ENCODE measurements at places on chromosomes 1 and 21.

DNA sequence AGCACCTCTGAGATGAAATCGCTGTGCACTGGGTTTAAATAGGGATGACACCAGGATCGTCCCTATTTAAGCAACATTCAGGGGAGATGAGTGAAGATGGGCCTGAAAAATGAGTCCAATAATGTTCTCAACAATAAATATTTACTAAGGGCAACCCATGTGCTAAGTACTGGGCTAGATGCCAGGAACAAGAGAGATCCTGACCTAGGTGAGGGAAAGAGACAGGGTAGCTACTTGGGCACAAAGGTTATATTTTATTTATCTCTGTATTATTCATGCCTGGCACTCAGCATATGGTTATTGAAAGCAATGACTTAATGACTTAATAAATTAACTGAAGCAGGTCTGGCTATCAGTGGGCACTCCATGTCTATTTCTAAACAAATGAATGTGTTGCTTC, 27.4 kb upstream of the AVPR1B start:
- DNase-seq, result no peak

DNA sequence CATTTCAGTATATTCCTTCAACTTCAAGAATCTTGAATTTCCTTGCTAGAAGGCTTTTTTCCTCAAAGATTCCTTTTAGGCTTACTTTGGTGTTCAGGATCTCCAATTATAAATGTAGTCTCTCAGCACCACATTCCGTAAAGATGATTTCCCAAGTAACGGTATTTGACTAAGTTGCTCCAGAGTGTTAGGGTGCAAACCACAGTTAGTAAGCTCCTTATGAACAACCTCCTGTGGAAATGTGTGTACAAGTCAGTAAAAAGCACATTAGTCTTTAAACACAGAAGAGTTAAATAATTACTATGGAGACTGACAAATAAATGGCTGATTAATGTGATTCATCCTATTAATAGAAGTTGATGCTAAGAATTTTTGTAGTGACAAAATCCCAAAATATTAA, 10.3 kb downstream of the DONSON start:
- no peak for DNase-seq

DNA sequence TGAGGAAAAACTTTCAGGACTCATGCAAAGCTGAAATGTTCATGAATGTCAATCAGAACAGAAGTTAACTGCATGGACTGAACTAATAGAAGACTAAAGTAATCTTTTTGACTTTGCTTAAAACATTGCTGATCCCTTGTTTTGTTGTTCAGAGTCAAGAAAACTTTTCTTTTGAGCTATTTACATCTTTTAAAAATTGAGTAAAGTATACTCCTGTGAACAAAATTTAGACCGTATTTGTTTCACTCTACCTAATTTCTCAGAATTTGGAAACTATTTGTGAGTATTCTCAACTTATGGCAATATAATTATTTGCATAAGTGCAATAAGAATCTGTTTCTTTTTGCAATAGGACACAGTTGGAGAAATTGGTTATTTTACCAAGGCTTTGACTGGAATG, 41.1 kb downstream of the INPP5B start:
- no peak for DNase-seq

- DNase-seq, result no peak
Measured at GRCh38 chr1:7644086-7644485, 127.0 kb upstream of the VAMP3 start.

GRCh38 chr1:193222056-193222615, 35.7 kb upstream of the B3GALT2 start:
- no peak for DNase-seq

GRCh38 chr1:3312310-3312897, 142.1 kb upstream of the ARHGEF16 start:
- DNase-seq, result no peak
